ENCODE measurements at places on chromosomes 2 and 18.

DNA sequence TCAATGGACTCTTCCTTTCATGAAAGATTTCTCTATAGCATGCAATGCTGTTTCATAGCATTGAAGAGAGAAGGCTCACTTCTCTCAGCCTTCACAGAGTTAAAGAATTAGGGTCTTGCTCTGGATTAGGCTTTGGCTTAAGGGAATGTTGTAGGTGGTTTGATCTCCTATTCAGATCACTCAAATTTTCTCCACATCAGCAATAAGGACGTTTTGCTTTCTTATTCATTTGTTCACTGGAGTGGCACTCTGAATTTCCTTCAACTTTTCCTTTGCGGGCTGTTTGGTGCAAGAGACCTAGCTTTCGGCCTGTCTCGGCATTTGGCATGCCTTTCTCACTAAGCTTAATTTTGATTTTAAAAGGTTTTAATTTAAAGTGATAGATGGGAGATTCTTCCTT lies 131.6 kb downstream of the RBMS1 start:
- no peak for DNase-seq

DNA sequence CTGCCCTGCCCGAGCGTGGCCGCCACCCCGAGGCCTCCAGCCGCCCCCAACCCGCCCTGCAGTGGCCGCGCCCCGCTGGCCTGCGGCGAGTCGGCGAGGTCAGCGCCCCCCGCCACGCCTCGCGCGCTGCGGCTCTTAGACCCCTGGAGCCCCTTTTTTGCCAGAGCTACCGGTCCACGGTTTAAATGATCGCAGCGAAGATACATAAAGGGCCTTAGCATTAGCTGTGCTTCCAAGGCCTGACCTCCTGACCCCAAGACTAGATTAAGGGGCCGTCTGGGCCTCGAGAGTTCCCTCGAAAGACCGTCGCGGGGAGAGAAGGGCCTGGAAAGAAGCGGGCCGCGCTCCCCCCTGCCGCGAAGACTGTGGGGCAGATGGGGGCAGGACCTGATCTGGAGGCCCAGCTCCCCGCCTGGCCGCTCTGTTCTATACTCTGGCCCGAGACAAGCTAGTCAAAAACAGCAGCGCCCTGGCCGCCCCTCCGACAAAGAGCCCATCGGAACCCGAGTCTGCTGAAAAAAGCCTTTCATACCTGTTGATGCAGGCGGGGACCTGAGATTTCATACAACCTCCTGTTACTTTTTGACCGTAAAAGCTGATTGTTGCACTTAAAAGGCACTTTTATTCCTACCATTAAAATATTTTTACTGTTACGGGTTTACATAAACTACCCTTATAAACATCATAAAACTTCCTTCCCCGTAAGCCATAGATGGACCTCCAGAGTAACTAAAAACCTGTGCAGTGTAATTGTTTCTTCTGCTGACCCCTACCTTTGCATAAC lies 68.7 kb upstream of the PSMD14 start:
- DNase-seq: no peak

- no peak for DNase-seq
Observed at GRCh38 chr18:48926420-48926857, 24.3 kb downstream of the SMAD7 start.

DNA sequence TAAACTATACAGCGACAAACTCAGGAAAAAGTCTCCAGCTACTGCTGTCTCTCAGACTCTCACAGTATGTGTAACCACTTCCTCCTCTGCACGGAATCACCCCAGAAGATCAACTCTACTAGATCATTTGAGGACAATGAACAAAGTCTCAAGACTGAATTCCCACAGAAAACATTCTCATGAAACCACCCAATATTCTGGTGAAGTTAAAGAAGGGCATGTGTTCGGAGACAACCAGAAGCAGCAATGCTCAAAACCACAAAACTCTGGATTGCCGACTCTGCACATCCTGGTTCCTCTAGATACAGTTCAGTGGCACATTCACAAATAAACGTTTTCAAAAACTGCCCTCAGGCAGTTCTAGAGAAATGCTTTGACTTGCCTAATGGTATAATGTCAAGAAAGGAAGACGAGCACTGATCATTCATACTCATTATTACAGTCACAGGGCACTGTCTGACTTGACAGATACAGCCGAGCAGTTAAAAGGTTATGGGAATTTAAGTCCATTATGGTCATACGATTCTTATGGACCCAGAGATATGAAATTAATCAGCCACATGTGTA lies 91.9 kb upstream of the STK17B start:
- DNase-seq: no peak

- DNase-seq: peak; percentile 48
Observed at GRCh38 chr2:238513346-238513745, 86.6 kb downstream of the ASB1 start.

GRCh38 chr2:31324016-31324633 lies 90.2 kb downstream of the EHD3 start:
- DNase-seq: no peak

DNA sequence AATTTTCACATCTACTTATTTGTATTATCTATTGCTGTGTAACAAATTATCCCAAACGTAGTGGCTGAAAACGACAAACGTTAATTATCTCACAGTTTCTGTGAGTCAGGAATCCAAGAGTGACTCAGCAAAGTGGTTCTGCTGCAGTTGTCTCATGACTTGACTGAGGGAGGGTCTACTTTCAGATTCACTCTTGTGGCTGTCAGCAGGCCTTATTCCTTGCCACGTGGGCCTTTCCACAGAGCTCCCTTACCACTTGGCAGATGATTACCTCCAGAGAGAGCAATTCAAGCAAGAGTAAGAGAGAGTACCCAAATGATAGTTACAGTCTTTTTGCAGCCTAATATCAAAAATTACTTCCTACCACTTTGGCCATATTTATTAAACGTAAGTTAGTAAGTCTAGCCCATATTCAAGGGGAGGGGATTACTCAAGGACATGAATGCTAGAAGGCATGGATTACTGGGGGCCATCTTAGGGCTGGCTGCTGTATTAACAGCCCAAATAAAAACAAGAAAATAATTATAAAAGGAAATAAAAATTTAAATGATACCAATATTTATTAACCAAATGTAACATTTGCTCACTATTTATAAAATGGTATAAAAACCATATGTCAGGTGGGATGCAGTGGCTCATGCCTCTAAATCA lies 48.7 kb upstream of the NBEAL1 start:
- no peak for DNase-seq

GRCh38 chr18:2424420-2424819 lies 146.9 kb downstream of the METTL4 start:
- no peak for DNase-seq

DNA sequence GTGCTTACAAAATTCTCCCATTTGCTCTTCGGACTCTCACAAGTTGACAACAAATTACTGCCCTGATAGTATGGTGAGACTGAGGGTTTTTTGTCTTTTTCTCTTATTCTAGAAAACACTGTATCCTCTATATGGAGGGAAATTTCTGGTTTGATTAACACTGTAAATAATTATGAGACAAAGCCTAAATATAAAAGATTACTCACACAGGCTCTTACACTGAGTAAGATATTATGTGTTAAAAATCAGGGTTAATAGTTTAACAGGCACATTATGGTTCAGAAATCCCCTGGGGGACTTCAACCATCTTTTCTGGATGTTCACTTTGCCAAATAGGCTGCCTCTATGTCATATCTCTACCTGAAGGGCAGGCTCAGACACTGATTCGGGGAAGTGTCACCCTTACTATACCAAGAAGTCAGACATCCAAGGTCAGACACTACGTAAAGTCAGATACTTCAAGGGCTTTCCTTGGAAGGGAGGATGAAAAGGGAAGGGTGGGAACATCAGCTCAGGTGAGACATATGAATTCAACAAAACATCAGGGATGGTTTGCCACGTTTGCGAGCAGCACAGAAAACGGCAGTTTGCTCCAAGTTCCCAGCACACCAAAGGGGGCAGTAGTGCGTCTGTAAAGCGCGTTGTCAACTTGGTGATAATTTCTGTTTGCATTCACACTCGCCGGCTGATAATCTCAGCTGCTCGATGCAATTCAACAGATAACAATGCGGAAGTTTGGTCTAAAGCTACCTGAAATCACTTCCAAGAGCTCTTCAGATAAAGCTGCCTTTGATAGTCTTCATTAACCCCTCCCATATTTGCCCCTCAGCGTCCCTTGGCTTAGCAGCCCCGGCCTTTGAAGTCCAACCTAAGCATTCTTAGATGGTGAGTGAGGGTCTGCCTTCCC lies 972 bp upstream of the RASGRP3 start:
- DNase-seq: peak; percentile 56

DNA sequence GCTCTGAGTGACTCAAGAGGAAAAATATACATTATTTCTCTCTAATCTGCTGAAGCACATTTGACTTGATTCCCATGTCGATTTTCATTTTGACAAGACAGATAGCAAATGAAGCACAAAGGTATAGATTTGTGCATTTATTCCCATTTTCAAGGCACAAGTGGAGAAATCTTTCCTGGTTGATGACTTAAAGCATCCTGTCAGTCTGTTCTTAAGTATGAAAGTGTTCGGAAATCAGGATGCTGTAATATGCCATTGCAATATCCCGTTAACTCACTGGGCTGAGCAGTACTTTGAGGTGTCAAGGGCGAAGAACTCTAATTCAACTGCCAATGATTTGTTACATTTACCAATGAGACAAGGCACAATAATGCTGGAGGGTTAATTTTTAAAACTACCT lies 185.2 kb upstream of the LRP1B start:
- no peak for DNase-seq

- no peak for DNase-seq
Observed at GRCh38 chr2:15200581-15200980, 360.6 kb downstream of the NBAS start.

GRCh38 chr2:105369777-105370690 lies 28.8 kb downstream of the FHL2 start:
- DNase-seq: peak; percentile 20

GRCh38 chr18:31566576-31567306 lies 24.9 kb upstream of the TTR start:
- no peak for DNase-seq

- DNase-seq: no peak
Observed at GRCh38 chr18:50790948-50791347, 28.9 kb downstream of the MRO start.

DNA sequence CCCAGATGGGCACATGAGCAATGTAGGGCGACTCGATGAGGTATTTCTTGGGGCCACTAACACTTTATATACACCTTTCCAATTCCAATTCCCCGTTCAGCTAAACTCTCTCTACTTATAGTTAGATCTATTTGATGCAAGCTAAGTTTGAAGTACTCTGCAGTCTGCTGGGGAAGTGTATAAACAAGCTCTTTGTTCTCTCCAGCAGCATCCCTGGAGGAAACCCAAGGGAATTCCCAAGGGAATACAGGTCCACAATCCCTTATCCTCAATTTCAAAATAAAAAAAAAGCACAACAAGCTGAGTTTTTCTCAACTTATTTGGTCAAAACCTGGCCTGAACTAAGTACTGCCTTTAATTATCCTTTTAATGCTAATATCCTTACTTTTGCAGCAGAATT lies 433.3 kb downstream of the NBAS start:
- DNase-seq: no peak

DNA sequence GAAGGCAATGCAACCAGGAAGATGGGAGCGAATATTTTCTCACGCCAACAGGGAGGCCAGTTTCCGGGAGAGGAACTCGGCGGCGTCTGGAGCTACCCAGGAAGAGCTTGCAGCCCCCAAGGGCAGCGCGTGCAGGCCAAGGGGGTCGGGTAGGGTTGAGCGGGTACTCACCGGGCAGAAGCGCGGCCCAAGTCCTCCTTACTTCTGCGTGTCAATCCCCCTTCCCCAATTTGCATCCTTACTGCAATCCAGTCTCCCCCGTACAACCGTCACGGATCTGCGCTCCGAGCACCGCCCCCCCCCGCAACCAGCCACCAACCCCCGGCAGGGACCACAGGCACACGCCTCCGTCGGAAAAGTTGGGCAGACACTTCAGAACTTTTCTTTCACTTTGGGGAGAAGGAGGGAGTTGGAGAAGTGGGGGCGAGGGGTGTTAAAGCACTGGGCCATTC lies 1.3 kb downstream of the ATP8B1 start:
- no peak for DNase-seq

- no peak for DNase-seq
Observed at GRCh38 chr2:161033059-161033660, 127.1 kb upstream of the TANK start.

- no peak for DNase-seq
Observed at GRCh38 chr18:12336887-12337286, 28.8 kb downstream of the TUBB6 start.

DNA sequence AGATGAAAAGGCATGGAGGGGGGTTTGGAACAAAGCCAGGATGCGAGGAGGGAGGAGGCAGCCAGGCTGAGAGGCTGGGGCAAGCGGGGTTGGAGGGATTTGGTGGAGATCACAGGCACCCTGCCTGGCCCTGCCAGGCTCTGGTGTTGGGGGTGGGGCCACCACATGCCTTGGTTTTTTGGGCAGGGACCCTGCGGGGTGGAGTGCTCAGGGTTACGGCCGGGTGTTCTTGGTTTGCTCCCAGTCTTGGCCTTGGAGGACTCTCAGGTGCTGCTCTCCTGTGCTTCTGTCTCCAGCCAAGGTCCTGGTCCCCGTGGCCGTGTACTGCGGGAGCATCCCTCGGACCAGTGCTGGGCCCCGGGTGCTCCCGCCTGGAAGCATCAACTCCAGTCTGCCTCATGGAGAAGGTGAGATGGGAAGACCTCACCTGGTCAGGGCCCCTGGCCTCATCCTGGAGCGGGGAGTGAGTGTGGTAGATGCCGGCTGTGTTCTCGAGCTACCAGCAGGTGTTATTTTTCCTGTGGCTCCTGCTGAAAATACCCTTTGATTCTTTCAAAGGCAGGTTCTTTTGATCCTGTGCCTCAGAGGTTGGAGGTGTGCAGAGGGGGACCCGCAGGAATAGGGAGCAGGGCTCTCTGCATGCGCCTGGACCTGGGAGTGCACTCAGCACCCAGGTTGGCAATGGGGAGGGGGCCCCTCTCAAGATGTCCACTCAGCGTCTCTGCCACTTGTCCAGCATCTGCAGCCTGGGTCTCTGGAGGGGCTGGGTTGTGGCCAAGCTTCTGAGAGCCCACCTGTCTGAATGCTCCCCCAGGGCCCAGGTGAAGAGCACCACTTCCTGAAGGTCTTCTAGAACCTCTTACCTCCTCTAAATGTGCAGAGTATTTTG lies 17.0 kb downstream of the TOGARAM2 start:
- DNase-seq: no peak

DNA sequence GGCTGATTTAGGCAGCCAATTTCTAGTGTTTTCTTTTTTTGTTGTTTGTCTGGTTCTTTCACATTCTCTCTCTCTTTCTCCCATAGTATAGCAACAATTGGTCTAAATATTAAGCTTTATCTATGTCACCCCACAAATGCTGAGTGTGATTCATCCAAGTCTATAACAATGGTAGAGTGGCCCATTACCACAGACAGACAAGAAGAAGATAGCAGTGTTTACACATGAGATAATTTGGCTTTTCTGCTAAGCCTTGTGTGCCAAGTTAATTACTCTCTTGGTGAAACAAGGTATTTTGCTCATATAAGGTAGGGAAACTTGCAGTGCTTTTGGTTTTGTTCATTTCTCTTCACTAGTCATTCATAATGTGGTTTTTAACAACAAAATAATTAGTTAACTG lies 166.5 kb downstream of the SLC8A1 start:
- no peak for DNase-seq

All from NCI-H446 (cell line).